A549 treated with GW870086 at 1 μM for 4 hours (cell line): ENCODE measurements at places on chromosomes 16 and 17. TPM values are rescaled to one million over a fixed set of nuclear protein-coding genes. Genes with fewer than 3 reads are reported as not detected.

Gene FTSJ3
- total RNA-seq: 49.7 to 66.5 TPM (median 55.4 TPM) in 5 replicates

Gene SLC46A1
- 16.3 to 20.4 TPM (median 18.9 TPM) in 5 replicates for total RNA-seq

Gene SOX9
- 6.6 to 9.8 TPM (median 9.1 TPM) in 5 replicates for total RNA-seq

Gene GPR139
- total RNA-seq: not detected in 5 replicates

Gene FA2H
- 33.5 to 35.0 TPM (median 34.0 TPM) in 5 replicates for total RNA-seq

Gene TBC1D28
- total RNA-seq: not detected in 5 replicates

Gene CAPNS2
- not detected in 5 replicates for total RNA-seq

Gene LGALS3BP
- 71.8 to 91.2 TPM (median 76.6 TPM) in 5 replicates for total RNA-seq

Gene KRTAP1-5
- total RNA-seq: not detected in 5 replicates

Gene FOXF1
- not detected in 5 replicates for total RNA-seq

Gene CLEC18B
- total RNA-seq: 0.23 to 0.63 TPM (median 0.26 TPM) in 3 of 5 replicates, not detected in the others

Gene RPS6KB1
- total RNA-seq: 37.7 to 52.1 TPM (median 41.1 TPM) in 5 replicates

Gene BEAN1
- total RNA-seq: 3.8 to 7.1 TPM (median 5.0 TPM) in 5 replicates

Gene GNG13
- total RNA-seq: not detected in 5 replicates

Gene MAFG
- total RNA-seq: 26.4 to 36.5 TPM (median 33.1 TPM) in 5 replicates

Gene KRT16
- 0.64 to 1.8 TPM (median 1.3 TPM) in 5 replicates for total RNA-seq

Gene COPZ2
- total RNA-seq: 13.9 to 19.5 TPM (median 17.4 TPM) in 5 replicates

Gene TRPV3
- total RNA-seq: 0.25 to 0.37 TPM (median 0.29 TPM) in 5 replicates

Gene NACA2
- total RNA-seq: not detected in 5 replicates

Gene ZSCAN10
- total RNA-seq: 0.33 TPM in 1 of 5 replicates, not detected in the others

Gene SLC12A3
- total RNA-seq: not detected in 5 replicates

Gene SHBG
- 0.29 to 1.1 TPM (median 0.42 TPM) in 5 replicates for total RNA-seq
